ENCODE measurements at places on chromosomes 1 and 21.
A peak's percentile ranks its signal among the peaks of the same experiment; 100 is the strongest.

DNA sequence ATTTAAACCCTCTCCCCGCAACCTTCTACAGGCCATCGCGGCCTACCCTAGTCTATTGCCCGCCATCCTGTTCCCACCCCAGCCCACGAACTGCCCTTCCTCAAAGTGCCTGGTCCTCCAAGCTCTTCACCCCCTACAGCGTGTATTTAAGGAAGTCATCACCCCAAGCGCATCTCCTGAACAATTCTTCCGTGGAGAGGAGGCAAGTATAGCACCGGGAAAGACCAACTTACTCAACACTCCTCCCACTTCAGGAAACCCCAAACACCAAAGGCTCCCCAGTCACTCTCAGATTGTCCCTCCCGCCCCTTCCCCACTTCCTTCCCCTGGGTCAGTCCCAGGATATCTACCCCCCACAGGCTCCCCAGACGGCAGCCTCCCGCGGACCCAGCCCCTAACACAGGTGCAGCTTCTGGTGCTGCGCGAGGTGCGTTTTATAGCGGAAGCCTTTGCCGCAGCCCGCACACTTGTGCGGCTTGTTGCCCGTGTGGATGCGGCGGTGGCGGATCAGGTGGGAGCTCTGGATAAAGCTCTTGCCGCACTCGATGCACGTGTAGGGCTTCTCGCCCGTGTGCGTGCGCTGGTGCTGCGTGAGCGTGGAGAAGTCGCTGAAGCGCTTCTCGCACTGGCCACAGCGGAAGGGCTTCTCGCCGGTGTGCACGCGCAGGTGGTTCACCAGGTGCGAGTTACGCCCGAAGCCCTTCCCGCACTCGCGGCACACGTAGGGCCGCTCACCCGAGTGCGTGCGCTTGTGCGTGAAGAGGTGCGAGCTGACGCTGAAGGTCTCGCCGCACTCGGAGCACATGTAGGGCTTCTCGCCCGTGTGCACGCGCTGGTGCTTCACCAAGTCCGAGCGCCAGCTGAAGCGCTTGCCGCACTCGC lies 25.5 kb downstream of the ZNF697 start:
- DNase-seq, result no peak

- no peak for DNase-seq
These were observed 186.8 kb downstream of the LTN1 start for GRCh38 chr21:28805885-28806284.

DNA sequence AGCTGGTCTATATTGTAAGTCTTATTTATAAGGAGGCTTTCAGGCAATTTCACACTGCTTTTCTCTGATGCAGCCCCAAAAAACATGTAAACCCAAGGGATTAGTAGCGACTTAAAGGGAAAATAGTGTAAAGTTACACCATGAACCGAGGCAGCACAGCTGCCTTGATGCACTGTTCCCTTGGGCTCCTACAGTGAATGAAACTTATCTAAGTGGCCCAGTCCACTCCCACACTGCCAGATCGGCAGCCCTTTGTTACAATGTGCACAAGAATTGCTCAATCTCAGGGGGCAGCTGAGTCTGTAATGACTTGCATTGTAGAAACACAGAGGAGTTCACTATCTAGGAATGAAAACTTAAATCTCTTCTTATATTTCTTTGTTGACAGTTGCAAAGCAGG lies 120.8 kb upstream of the ADGRL2 start:
- DNase-seq, result no peak

DNA sequence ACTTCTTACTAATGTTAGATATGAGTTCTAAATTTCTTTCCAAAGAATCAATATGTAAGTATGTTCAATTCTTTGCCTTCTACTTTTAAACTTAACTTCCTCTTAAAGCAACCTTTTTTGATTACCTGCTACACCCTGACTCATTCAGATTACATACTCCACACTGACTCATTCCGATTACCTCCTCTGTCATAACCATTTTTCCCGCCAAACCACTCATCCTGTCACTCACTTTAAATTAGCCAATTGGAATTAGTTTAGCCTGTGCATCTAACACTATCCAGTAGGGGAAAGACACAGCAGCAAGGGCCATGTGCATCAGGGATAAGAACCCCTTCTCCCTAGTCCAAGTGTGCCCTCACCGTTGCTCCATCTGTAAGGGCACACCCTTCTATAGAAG lies 815.5 kb downstream of the BRINP3 start:
- DNase-seq, result no peak

DNA sequence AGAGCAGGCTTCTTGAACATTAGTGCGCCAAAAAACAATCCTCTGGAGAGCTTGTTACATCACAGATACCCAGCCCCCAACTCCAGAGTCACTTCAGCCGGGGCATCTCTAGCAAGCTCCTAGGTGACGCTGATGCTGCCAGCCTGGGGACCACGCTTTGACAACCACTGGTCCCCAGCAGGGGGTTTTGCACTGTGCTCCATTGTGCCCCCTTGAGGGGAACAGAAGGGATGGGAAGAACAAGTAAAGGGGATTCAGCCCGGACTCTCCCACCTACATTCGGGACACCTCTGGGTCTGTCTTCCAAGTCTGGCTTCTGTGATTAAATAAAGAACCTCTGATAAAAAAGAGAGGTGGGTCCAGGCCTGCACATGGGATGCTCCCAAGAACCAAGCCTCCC lies 60.4 kb downstream of the ATP5PO start:
- no peak for DNase-seq

GRCh38 chr21:29194847-29195246 lies 64.4 kb downstream of the MAP3K7CL start:
- no peak for DNase-seq

- DNase-seq, result no peak
These were observed 7.8 kb downstream of the SLC41A1 start for GRCh38 chr1:205805082-205805711.

GRCh38 chr1:148263128-148263905 lies 111.2 kb upstream of the NBPF11 start:
- no peak for DNase-seq

GRCh38 chr1:70205071-70205433 lies 327 bp downstream of the LRRC40 start:
- DNase-seq, result no peak

DNA sequence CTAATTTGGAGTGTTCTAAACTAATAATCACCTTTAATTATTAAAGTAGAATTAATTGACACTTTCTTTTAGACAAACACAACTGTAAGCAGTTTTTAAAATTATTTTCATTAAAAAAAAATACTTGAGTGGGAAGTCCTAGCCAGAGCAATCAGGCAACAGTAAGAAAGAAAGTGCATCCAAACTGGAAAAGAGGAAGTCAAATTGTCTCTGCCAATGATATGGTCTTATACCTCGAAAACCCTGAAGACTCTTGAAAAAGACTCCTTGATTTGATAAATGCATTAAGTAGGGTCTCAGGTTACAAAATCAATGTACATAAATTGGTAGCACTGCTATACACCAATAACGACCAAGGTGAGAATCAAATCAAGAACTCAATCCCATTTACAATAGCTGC lies 83.0 kb upstream of the GADD45A start:
- no peak for DNase-seq

DNA sequence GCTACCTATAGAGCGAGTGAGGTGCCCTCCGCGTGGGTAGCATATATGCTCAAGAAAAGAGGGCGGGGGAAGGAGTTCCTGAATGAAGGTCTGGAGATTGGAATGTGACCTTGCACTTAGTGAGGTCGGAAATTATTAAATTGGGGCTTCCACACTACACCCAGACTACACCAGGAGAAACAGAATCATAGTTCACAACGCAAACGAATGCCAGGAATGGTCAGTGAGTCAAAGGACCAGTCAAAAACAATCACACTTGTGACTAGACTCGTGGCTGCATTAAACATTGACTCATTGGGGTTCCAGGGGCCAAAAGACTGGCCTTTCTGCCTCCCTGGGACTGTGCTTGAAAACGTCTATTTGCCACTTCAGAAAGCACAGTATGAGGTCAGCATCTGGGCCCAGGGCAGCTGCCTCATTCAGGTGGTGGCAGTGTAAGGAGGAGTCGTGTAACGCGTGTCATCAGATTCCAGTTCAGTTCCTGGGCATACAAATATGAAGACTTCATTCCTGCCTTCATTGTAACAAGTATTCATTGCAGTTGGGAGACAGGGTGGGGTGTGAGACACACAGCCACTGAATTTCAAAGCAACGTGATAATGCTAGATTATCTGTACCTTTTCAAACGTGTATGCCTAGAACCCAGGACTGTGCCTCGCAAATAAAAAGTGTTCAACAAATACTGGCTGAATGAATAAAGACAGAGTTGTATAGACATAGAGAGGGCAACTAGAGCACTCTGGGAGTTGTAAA lies at the start of gene YOD1:
TSS of gene YOD1 (minus strand) at position 18 of the 753 bp plus-strand sequence. CDS start 178 bp downstream, outside the sequence.
- no peak for DNase-seq

GRCh38 chr1:18875107-18875795 lies 15.8 kb upstream of the TAS1R2 start:
- DNase-seq, result peak; percentile 14

GRCh38 chr1:221350091-221350490 lies 391.8 kb downstream of the DUSP10 start:
- DNase-seq, result no peak

DNA sequence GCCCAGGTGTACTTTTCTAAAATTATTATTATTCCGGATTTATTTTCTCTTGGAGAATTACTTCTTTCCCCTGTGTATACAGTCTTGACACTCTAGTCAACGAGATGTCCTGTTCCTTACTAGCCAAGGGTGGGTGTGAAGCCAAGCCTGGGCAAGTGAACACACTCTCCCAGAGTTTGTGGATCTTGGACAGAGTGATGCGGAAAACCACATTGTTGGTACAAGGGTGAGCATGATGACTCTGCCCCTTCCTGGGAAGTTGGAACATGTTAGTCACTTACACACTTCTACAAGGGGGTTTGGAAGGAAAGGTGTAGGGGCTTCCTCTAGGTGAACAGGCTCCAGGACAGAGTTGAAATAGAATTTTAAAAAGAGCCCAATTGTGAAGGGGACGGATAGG lies 20.0 kb upstream of the RD3 start:
- DNase-seq, result no peak

- no peak for DNase-seq
These were observed 32.6 kb upstream of the A3GALT2 start for GRCh38 chr1:33353531-33353930.

- DNase-seq, result no peak
These were observed 518.9 kb upstream of the NR5A2 start for GRCh38 chr1:199508653-199509052.

DNA sequence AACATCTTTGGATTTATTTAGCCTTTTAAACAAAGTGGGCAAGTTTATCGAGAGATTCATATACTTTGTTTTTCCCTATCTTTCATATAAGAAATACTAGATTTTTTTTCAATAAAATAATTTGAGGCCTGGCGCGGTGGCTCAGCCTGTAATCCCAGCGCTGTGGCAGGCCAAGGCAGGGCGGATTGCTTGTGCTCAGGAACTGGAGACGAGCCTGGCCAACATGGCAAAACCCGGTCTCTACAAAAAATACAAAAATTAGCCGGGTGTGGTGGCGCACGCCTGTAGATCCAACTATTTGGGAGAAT lies 1.6 kb upstream of the CDC14A start:
- no peak for DNase-seq

DNA sequence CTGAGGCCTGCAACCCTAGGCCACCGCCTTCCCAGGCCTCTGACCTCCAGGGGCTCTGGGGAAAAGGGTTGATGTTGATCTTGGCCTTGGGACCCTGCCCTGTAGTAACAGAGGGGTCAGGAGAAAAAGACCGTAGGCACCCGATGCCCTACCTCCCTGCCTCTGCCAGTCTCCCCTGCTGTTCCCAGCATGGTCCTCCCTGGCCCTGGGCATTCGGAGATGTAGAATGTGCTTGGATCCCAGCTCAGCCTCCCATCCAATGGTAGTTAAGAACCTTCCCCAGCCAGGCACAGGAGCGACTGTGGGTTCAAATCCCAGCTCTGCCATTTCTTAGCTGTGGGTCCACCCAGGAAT lies 72.0 kb upstream of the TARDBP start:
- DNase-seq, result no peak

- no peak for DNase-seq
These were observed 18.4 kb upstream of the REG4 start for GRCh38 chr1:119829625-119830024.

DNA sequence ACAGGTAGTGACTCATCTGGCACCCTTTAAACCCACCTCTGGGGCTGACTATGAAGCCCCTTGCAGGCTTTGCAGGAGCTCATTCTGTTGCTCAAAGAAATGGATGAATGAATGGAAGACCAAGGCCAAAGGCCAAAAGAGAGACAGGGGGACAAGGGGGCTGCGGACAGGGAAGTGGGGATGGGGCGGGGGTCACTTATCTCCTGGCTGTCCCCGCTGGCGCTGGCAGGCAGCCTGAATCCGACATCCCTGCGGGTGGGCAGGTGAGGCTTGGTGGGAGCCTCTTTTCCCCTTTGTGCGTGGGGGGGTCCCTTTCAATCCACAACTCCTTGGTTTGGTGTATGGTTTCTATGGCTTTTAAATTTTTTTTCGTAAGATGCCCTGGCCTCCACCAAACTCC lies 239.6 kb upstream of the C1orf174 start:
- no peak for DNase-seq

DNA sequence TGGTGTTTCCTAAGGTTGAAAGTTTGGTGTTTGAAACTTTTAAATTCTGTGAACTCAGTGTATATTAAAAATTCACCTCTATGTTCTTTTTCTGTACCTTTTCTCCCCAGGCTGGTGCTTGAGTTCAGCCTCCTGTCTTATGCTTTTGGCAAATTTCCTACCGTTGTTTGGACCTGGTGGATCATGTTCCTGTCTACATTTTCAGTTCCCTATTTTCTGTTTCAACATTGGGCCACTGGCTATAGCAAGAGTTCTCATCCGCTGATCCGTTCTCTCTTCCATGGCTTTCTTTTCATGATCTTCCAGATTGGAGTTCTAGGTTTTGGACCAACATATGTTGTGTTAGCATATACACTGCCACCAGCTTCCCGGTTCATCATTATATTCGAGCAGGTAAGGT lies 24.9 kb upstream of the AXDND1 start:
- no peak for DNase-seq

- no peak for DNase-seq
These were observed 27.1 kb upstream of the C1orf105 start for GRCh38 chr1:172393354-172393753.

- DNase-seq, result no peak
These were observed 68.4 kb downstream of the LUZP1 start for GRCh38 chr1:23100074-23100748.

DNA sequence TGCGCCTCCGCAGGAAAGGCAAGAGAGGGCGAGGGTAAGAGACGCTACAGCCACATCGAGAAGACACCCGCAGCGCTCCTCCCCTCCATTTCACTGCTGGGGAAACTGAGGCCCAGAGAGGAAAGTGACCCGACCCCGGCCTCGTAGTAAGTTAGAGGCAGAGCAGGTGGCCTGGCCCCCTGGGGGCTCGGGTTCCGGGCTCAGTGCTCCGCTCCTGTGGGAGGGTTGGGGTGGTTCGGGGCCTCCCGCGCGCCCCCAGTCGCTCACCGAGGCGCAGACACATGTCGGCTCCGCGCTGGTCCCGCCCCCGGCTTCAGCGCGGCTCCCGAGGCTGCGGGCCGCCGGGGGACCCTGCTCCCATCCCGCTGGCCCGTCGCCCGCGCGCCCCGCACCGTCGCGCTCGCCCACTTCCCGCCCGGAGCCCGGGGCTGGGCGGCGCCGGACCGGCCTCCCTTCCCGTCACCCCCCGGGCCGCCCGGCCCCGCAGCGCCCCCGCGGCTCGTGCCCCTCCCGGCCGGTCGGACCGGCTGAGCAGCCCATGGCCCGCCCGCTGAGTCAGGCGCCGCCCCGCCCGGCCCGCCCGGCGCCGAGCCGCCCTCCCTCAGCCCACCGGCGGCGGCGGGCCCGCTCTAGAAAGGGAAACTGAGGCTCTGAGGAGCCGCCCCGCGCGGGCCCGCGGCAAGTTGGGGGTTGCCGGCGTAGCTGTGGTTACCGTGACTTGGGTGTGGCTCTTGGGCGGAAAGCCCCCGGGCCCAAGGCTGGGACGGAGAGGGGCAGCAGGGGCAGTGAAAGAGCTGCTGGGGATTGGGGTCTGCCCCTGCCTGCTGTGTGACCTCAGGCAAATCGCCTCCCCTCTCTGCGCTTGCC lies at the start of gene TMEM54:
TSS of gene TMEM54 (minus strand) at position 434 of the 867 bp plus-strand sequence. CDS start at position 283, 151 bp downstream.
- DNase-seq, result no peak
